ENCODE measurements at places on chromosomes 1 and 21.

DNA sequence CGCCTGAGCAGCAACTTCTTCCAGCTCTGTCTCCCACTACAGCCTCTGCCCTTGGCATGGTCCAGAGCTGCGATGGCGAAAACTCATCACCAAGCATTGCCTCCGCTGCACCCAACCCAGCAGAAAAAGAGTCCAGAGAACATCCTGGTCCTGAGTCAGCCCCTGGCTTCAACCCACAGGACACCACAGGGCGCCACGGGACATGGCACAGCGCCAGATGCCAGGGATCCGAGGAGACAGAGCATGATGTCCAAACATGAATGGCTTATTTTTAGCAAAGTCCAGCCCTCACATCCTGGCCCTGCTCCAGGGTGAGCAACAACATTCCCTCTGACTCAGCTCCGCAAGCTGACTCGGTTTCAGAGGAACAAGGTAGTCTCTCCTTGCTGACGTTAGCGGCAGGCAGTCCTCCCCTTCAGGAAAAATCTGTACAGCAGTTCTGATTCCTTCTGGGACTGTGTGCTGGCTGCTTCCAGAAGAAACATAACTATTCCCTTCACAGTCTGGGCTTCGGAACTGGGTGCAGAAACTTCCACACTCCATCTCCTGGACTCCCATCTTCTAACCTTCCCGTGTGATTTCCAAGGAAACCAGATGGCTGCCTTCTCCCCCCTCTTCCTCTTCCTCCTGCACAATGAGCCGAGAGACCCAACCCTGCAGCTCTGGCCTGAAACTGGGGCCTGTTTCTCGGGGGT is 131.3 kb downstream of the TOMM20 start:
- no peak for DNase-seq

- no peak for DNase-seq
These were observed 501.2 kb upstream of the ADGRL4 start for GRCh38 chr1:79507770-79508169.

DNA sequence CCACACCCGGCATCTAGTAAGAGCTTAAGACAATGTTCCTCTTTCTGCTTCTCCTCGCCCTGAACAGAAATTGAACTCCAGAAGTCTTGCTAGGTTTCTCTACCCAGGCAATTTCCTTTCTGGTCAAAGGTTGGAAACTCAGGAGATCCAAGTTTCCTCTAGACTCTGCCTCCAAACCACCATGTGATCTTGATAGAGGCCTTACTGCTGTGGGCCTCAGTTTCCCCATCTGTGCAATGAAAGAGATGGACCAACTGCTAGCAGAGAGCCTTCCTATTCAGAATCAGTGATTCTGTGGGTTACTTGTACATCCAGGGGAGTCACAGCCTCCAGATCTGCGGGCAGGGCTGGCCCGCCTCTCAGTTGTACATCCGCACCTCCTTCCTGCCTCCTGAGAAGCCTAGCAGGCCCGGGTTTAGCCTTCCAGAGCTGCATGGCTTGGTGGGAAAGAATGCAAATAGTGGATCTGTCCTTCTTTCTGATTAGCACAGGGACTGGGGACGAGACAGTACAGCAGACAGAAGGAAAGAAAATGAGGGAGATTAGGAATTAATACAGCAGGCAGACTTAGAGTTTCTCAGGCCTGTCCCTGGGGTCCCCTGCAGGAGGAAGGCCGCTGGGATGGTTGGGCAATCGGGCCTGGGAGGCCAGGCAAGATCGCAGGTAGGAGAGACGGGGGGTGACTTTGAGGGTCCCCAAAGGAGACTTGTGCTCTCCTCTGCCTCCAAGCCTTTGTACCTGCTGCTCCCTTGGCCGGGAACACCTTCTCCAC is 83.9 kb downstream of the PAX7 start:
- no peak for DNase-seq

DNA sequence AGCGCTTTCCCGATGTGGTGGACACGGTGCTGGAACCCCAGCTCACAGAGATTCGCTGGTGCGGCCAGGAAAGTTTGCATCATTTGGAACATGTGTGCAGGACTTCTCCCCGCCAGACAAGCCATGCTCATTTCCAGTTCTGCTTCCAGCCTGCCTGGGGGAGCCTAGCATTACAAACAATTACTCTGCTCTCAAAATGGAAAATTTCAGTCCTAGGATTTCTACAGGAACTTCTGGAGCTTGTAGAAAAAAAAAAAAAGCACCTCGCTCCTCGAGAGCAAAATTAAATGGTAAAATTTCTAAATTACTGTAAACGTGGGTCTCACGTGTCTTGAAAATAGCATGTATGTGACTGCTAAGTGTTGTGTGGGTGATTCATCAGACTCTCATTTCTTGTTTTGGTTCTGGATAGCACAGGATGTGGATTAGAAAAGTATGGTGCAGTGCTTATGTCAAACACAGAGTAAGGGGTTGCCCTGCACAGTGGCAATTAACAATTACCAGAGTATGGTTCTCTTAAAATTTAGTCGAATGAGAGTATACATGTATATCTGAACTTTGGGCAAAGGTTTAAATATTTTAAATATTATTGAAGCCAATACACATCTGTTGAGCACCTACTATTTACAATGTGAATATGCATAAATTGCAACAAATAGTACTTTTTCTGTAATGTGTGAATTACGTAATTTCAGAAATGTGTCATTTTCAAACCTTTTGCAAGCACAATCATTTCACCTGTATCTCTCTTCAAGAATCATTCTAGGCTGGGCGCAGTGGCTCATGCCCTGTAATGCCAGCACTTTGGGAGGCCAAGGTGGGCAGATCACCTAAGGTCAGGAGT is 61.8 kb upstream of the PTGFRN start:
- peak; percentile 21 for DNase-seq

DNA sequence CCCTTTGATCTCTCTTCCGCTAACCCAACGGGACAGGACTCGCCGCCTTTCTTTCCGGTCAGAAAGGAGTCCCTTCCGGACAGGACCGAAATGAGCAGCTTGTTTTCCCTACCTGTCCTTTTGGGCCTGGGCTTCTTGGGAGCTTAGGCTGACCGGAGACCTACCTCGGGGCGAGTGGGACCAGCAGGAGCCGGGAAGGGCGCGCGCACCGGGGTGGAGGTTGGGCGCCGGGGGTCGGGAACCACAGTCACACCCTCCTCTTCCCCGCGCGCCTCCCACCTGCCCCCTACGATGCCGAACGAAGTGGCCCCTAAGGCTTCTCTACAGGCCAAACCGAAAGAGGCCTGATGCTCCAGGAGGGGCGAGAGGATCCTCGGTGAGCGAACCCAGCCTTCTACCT is 95.2 kb downstream of the PRKAB2 start:
- no peak for DNase-seq

- DNase-seq, result no peak
These were observed 34.0 kb upstream of the HUNK start for GRCh38 chr21:31838586-31839355.

DNA sequence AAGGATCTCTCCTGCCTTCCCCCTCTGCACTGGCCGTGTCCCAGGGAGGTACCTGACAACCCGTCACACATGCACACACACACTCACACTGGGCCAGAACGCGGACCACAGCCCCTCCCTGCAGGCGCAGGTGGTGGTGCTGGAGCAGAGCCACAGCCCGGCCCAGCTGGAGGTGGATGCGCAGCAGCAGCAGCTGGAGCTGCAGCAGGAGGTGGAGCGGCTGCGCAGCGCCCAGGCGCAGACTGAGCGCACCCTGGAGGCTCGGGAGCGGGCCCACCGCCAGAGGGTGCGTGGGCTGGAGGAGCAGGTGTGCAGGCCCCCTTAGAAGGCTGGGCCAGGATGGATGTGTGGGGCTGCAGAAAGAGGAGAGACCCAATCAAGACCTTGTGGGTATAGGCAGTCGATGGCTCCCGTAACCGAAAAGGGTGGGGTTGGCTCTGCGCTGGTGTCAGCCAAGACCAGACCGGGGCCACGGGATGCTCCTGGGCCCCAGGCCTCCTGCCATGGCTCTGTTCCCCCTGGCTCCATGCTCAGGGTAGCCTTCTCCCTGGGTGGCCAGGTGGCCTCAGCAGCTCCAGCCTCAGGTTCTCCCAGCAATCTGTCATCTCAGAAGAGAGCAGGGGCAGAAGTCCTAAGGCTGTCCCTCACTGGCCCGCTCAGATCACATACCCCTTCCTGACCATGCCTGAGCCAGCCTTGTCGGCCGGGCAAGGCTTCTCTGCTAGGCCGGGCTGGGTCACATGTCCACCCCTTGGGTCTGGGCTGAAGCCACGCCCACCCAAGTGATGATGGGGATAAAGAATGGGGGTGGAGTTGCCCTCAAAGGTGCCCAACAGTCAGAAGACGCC is 8.9 kb downstream of the MFAP2 start:
- no peak for DNase-seq

DNA sequence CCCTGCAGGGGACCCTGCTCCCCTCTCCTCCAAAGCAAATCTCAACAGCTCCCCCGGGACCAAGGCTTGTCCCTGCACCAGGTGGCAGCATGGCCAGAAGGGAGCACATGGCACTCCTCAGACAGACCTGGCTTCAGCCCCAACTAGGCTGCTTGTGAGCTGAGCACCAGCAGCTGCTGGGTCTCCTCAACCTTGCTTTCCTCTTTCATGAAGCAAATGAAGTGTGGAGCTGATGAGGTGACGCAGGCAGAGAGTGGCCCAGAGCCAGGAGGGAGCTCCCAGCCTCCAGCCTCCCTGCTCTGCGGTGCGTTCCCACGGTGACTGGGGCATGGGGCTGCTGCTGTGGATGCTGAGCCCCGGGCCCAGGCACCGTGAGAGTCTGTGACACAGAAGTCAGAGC is 34.0 kb downstream of the MEGF6 start:
- DNase-seq, result no peak

DNA sequence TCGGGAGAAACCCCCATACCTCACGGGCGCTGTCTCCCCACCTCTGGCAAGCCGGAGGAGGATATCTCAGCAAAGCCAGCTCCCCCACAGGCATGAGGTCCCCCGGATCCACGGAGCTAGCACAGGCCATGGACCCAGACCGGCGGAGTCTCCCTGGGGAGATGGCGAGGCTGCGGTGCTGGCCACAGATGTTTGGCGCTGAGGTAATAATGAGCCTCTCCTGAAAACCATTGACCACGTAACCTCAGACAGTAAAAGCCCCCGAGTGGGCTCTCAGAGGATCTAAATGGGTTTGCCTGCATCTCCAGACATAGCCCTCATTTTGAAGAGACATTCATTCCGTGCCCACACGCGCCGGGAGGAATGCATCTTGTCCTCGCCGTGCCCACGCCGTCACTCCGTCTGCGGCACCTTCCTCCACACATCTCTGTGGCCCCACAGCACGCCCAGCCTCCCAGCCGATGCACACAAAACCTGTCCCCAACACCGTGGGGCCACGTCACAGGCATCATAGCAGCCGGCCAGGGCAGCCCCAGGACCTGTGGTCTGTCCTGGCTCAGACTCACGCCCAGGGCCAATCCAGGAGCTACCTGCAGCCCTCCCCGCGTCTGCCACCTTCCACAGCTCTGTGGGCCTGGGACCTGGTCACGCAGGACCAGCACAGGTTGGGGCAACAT is 150.9 kb downstream of the PRDM16 start:
- no peak for DNase-seq

DNA sequence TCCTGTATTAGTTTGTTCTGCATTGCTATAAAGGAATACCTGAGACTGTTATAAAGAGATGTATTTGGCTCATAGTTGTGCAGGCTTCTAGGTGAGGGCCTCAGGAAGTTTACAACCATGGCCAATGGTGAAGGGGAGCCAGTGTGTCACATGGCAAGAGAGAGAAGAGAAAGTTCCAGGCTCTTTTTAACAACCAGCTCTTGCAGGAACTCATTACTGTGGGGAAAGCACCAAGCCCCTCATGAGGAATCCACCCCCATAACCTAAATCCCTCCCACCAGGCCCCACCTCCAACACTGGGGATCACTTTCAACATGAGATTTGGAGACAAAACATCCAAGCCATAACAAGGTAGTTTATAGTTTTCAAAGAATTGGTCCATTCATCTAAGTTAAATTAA is 5.0 kb upstream of the MEAF6 start:
- no peak for DNase-seq

DNA sequence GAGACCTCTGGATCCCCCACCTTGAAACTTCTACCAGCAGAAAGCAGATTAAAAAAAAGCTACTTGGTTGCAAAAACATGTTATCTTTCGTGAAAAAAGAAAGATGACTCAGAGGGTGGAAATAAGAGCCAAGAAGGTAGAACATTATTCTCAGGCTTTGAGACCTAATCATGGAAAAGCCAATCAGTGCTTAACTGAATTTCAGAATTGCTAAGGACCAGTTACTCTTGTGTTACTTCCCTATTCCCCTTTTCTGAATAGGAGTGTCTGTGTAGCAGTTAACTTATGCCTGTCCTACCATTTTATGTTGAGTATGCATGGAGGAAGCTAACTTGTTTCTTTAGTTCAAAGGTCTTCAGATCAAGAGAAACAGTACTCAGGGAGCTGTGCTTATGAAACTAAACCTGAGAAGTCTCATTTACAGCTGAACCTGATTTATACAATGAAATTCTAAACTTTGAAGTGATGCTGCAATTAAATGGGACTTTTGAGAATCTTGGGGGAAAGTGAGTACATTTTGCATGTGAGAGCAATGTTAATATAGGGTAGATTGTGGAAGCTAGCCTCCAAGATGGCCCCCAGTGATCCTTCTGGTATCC is 15.1 kb upstream of the FOXD3 start:
- no peak for DNase-seq

DNA sequence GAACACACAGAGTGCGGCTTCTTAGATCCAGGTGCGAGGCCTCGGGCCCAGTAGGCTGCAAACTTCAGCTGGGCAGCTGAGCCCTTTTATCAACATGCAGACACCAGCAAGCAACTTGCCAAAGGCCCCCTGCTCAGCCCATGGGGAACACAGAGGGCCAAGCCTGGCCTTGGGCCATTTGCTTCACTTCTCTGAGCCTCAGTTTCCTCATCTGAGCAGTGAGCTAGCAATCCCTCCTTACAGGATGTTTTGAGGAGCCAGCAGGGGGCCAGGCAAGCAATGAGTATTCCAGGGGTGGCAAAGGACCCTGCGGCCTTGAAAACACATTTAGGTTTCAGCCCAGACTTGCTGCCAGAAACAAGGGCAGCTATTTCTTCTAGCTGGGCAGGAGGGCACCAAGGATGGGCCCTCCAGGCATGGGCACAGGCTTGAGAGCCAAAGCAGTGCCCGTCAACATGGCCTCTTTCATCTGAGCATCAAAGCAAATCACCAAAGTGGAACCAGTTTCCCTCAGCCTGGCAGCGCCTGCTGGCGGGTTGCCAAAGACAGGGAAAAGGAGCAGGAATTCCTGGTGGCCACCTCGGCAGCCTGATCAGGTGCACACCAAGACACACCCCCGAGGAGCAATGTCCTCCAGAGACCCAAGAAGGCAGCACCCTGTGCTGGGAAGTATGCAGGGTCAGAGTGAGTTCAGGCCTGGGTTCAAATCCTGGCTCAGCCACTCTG is 1.4 kb downstream of the MATN1 start:
- no peak for DNase-seq

DNA sequence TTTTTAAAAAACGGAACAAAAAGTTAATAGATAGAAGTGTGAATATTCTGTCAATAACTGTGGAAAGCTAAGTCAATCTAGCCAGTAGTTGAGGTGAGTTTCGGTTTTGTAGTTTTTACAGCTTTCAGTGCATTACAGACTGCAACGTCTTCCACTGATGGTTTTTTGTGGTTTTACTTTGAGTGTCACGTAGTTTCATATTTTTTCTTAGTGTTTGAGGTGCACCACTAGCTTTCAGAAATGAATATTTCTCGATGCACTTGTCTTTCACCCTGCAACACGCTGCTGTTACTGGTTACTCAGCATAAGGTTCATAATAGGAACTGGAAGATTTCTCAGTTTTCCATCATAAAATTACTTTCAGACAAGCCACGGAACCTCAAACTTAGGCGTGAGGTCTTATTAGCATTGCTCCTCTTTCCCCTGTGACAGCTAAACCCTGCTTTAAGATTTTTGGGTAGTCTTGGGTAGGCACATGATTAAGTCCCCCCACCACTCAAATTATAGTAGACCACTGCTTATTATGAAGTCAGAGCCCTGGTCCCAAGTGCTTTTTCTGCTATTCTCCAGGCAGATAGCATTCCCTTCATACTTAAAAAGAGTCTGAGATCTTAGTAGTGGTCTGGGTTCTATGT is 1412.7 kb downstream of the KCNT2 start:
- DNase-seq, result peak; percentile 22
